ENCODE measurements at places on chromosomes 12 and 14.

GRCh38 chr12:30437044-30437443, 258.6 kb downstream of the IPO8 start:
- no peak for DNase-seq

DNA sequence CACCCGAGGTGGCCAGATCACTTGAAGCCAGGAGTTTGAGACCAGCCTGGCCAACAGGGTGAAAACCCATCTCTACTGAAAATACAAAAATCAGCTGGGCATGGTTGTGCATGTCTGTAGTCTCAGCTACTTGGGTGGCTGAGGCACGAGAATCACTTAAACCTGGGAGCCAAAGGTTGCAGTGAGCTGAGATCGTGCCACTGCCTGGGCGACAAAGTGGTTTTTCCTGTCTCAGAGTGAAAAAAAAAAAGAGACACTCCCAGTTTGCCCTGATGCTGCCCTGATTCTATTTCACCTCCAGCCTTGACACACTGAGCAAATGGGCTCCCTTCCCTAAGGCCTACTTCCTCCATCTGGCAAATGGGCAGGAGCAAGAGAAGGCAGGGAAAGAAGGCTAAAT, 28.5 kb upstream of the PLEK2 start:
- DNase-seq, result no peak

GRCh38 chr12:54053751-54054741, at the start of gene HOXC4:
Gene HOXC4 (plus strand): TSS chr12:54053835. CDS start chr12:54053923, 88 bp downstream.
- DNase-seq, result no peak

DNA sequence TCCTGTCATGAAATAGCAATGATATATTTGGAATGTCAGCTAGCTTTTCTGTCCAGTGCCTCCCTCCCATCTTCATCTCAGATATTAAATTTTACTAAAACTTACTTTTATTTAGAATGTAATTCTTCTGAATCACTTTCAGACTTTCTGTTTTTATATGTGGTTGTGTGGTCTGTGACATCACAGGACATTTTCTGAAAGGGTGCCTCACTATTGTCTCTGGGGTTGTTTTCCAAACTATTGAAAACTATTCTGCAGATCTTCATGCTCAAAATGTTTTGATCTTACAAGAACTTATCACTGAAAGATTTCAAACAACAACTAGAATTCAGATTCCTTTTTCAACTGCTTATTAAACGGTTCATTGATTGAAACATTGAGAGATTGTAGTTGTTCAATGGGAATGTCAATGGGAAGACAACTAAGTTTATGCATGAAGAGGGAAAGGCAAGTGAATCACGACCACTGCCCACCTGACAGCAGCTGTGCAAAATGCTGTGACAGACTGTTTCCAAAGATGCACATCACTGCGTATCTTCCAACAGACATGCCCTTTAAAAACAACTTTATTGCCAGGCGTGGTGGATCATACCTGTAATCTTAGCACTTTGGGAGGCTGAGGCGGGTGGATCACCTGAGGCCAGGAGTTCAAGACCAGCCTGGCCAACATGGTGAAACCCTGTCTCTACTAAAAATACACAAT, 51.3 kb downstream of the KLRG1 start:
- DNase-seq, result no peak

GRCh38 chr14:30826070-30826469, 48.3 kb upstream of the COCH start:
- no peak for DNase-seq

GRCh38 chr14:105486974-105487448, 325 bp downstream of the CRIP1 start:
- DNase-seq, result no peak

DNA sequence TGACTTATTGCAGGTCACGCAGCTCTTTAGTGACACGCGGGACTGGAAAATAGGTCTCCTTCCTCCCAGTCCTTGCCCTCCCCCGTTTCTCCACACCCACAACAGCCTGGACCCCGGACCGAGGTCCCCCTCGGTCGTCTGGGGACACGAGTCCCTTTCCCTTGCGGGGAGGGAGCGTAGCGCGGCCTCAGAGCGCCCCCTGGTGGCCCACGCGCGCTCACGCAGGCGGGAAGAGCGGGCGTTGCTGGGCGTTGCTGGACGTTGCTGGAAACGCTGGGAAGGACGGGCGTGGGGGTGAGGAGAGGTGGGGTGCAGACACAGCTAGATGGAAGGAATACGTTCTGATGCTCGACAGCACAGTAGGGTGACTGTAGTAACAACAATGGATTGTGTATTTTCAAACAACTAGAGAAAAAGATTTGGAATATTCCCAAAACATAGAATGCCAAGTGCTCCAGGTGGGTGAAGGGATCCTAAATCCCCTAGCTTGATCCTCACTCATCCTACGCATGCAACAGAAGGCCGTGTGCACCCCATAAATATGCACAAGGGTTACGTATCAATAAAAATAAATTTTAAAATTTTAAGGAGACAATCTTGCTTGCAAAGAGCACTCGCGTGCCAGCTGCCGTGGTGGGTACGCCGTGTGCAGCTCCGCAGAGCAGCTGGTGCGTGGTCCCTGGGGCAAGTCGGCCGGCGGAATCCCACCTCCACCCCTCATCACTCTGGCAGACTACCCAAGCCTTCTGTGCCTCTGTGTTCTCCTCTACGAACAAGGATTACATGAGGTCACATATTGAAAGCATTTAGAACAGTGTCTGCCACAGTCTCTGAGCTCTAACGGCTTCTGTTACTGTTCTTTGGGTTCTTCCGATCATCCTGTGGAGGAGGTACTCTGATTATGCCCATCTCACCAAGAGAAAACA, 87.4 kb downstream of the B4GALNT3 start:
- peak; percentile 87 for DNase-seq

- no peak for DNase-seq
Observed at GRCh38 chr12:88558340-88558867, 21.9 kb downstream of the KITLG start.

- DNase-seq, result no peak
Observed at GRCh38 chr12:9406564-9407424, 198.6 kb upstream of the PZP start.

DNA sequence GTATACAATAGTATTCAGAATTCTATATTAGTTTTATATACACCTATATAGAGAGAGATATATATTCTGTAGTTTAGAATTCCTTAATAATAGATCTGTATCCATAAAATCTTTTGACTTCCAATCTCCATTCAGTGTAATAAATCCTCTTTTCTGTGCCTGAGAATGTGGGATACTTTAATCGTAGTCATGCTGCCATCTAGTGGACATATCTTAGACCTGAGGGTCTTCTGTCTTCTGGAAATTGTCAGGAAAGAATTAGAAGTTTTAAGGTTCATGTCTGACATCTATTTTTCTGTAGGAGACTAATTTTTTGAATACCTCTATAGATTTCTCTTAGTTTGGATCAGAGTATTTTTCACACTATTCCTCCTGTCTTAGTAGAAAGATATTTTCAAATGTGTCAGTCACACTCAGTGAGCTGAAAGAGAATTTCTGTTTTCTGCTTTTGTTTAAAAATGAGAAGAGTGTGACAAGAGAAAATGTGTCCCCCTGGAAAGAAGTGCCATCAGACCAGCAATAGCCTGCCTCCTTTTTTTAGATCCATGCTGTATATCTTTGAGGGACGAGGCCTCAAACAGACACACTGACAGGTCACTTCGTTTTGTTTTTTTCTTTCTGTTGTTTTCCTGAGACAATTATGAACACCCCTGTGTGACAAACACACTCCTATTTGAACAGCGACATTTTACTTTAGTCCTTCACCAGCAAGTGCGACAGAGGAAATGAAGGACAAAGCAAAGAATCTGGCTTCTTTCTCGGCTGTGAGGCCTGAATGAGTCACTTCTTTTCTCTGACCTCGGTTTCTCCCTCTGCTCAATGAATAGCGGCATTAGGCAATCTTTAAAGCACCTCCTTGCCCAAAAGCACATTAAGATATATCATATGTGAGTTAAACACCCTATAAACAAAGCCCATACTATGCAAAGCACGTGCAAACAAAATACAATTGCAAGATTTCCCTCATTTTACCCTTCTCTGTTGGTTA, 96.3 kb downstream of the GALC start:
- DNase-seq, result no peak

- DNase-seq, result no peak
Observed at GRCh38 chr14:56004323-56004722, 113.9 kb upstream of the PELI2 start.

- DNase-seq, result no peak
Observed at GRCh38 chr12:99388671-99389195, 258.8 kb upstream of the GARIN6 start.

DNA sequence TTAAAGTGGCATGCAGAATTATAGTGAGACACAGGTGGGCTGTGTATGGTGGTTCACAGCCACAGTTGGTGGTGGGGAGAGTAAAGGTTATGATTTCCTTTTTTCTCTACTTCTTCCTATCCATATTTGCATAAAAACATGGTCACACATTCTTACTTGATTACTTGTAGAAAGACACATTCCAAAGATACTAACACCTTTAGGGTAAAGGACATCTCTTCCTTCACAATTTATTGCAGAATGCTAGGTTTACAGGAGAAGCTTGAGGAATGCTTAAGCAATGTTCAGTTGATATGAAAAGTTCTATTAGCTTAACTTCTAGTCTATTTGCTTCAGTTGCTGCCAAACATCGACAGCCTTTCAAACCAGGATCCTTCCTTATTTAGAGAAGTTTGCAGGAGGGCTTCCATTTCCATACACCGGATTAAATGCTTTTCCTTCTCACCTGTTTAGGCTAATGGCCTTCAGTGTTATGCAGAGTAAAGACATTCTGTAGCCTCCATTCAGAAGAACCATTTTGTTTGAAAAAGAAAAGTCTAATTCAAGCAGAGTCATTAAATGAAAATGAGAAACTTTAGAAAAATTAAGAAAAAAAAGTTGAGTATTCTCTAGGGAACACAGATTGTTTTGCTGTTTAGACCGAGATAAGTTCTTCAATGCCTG, 2.6 kb upstream of the PHC1 start:
- DNase-seq, result no peak

DNA sequence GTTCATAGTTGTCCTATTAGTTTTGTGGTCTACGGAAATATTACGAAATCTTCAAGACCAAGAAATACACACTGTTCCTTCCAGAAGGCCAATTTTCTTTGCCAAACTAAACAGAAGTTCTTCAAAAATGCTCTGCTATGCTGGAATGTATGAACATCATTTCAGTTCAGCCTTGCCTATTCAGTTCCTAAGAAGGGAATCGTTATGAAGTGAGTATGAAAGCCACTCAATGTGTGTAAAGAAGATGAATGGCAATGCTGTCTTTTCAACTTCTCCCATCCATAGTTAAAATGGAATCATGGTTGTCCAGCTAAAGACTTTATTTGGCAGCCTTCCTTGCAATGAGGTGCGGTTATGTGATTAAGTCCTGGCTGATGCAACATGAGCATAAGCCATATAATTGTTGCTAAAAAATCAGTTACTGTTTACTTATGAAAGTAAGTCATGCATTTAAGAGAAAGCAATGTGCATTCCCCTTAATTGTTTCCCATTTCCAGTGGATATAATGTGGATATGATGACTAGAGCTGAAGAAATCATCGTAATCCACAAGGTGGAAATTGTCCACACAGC, 73.8 kb upstream of the PTPRR start:
- no peak for DNase-seq

- no peak for DNase-seq
Observed at GRCh38 chr12:76784600-76785051, 20.7 kb downstream of the ZDHHC17 start.

- no peak for DNase-seq
Observed at GRCh38 chr12:14741153-14741552, 44.8 kb upstream of the GUCY2C start.

All from activated naive CD4-positive, alpha-beta T cell treated with anti-CD3 and anti-CD28 coated beads, Interleukin-2, amount 50 U/mL, for 72 hours (primary cell).